ENCODE measurements at places on chromosomes 6 and 20. TPM values are rescaled to one million over a fixed set of nuclear protein-coding genes. Genes with fewer than 3 reads are reported as not detected.

The OR2B6 gene
- not detected for total RNA-seq

The NTSR1 gene
- 0.05 TPM for total RNA-seq

The CST4 gene
- not detected for total RNA-seq

The TFAP2C gene
- not detected for total RNA-seq

The BMP5 gene
- total RNA-seq = not detected

The EPHA7 gene
- under 0.01 TPM for total RNA-seq

The KCNS1 gene
- total RNA-seq = 0.33 TPM

The DEFB132 gene
- not detected for total RNA-seq

The MOG gene
- total RNA-seq = not detected

The PREP gene
- total RNA-seq = 20.3 TPM

The EPPIN gene
- not detected for total RNA-seq

The AHCY gene
- total RNA-seq = 136 TPM

The ZSCAN23 gene
- 0.51 TPM for total RNA-seq

Data from dermis blood vessel endothelial cell (primary cell).